ENCODE measurements at places on chromosomes 12 and 14. TPM values are rescaled to one million over a fixed set of nuclear protein-coding genes. Genes with fewer than 3 reads are reported as not detected.

Gene LUM
- total RNA-seq = 0.76 TPM

Gene GALNT16
- 17.8 TPM for total RNA-seq

DNA sequence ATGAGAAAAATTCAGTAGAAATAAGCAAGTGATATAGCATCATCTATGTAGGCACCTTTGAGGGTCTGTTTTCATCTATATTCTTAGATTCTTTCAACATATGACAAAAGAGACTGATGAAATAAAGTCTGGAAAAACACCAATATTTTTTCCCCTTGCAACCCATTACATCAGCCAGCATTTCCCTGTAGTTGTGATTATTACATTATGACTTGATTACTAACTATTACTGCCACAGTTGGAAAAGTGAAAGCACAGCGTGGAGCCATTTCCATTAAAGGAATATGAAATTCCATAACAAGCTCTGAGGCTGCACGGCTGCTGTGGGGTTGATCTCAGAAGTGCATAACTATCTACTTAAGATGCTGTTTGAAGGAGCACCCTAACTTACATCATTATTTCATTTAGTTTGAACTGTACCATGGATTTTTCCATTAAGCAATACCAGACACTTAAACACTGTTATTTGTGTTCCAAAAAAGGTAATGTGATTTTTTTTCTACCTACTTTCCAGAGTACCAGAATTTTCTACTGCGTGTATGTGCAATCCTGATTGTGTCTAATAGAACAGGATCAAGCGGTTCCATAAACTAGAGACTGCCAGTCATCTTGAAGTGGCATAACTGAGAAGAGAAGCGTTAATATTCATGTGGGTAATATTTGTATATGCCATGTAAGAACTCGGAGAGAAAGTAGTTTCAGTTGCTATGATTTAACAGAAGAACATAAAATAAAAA lies 405.5 kb downstream of the MDGA2 start:
- no peak for ATAC-seq

GRCh38 chr12:57609101-57609780 lies 2.0 kb upstream of the ARHGEF25 start:
- ATAC-seq = no peak

DNA sequence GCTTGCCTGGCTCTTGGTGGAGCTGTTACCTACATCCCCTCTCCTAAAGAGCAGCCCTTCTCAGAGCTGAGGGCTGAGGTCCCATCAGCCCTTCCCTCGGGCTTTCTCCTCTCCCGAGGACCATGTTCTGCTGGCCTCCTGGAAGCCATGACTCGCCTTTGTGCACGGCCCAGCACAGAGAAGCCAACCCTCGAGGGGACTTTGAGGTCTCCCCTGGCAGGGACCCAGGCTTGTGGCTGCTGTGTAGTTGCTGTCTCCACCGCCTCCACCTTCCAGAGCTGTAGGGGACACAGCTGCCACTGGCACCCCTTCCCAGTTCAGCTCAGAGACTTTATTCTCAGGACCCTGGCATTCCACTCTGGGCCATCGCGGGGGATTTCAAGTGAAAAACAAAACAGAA lies 22.9 kb upstream of the CCND2 start:
- ATAC-seq = no peak
